Germinal center (tissue), 1 donor: ENCODE measurements at places on chromosomes 7 and 10.

DNA sequence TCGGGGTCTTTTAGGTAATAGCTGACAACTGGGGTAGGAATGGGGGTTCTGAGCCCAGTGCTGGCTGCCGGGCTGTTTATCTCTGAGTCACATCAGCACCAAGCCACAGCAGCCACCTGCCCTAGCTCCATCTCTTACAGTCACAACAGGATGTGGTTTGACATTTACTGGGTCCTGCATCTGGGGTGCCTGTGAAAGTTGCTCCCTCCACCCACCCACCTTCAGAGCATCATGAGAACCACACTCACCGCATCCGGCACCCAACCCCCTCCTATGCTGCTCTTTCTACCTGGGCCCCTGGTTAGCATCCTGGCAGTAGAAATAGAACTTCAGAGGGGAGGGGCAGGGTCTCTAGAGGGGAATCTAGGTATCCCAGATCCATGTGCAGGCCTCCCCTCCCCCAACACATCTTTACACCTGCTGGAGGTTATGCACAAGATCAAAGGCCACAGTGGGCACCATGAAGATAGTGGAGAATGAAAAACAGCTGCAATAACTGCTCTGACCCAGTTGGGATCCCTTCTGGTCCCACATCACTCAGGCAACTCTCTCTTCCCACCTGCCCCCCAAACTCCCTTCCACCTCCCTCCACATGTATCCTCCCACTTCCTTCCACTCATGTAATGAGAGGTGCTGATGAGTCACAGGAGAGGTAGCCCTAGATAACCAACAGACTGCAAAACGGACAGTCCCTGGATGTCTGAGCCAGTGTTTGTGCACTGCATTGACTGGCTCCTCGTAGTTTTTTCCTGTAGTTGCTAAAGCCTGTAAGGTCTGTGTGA is 38.2 kb downstream of the PRSS2 start:
- DNase-seq: peak; percentile 82

DNA sequence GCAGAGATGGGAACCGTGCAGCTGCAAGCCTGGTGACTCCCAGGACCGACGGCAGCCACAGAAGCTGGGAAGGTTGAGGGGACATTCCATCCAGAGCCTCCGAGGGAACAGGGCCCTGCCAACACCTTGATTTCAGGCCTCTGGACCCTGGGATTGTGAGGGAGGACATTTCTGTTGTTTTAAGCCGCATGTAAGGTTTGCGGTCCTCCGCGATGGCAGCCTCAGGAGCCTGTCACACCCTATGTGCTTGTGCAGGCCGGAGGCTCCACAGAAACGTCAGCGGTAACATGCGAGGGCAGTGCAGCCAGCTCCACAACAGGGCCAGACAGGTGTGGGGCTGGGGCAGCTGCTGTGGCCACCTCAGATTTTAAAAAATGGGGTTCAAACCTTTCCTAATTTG is 144.7 kb upstream of the SHH start:
- DNase-seq: no peak

DNA sequence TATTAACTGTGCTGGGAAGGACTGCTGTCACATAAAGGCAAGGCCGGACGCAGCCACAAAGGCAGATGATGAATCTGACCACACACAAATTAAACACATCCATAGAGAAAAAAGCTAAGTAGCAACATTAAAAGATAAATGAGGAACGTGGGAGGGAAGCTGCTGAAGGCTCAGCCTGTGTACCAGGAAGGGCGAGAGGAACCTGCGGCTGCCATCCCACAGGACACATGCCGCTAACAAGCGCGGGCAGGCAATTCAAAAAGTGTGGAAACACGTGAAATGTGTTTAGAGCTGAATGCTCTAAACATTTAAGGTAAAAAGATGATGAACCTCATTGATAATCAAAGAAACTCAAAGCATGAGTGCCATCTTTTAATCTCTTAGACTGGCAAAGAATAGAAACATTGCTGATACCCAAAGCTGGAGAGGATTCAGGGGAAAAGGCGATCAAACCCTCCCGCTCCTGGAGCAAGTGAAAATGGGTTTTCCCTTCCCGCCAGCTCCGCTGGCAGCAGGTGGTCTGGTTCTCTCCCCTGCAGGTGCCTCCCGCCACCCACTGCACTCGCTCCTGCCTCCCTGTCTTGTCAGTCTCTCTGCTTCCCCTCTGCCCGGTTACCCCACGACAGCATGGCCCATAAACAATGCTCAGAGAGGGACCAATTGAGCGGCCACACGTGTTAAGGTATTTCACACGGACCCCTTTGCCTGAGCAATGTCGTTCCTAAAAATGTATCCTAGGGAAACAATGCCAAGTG is 4.2 kb downstream of the STK32C start:
- no peak for DNase-seq

DNA sequence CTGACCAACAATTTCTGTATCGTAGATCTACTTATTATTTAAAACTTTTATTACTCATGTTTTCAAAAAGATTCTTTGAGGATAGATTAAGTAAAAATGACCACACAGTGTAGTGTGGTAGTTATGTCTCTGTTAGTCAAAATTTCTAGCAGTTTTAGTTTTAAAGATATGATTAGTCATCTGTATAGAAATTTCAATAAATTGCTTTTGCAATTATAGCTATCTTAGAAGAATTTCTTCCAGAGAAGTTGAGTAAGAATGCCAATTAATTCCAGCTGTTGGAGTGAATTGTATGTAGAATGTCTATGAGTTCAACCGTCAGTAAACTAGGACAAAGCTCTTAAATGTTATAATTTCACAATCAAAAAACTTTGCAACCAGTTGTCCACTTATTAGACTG is 229.7 kb downstream of the CDK14 start:
- no peak for DNase-seq

- no peak for DNase-seq
Measured at GRCh38 chr7:105245398-105246114, 143.2 kb downstream of the SRPK2 start.

DNA sequence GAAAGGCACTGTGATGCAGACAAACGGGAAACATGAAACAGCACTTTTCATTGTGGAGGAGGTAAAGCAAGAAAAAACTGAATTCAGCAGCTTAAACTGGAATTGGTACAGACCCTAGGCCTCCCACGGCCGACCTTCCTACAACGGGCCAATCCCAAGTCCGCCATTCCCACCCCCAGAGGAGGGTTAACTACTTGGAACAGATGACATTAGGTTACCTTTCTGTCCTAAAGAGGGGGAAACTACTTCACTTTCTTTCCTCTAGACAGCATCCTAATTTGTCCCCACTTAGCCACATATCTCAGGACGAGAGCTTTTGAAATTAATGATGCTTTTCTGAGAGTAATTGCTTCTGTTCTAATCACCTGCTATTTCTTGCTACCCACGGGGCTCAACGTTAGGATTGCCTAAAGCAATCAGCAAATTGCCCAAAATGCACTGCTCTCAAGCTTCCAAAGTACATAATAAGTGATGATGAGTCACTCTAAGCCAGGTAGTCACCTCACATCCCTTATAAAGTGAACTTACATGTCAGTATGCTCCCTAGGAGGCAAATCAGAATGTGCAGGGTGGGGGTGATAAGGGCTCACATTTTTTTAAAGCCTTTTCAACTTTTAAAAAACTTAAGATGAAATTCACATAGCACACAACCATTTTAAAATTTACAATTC is 36.7 kb downstream of the LSM5 start:
- no peak for DNase-seq

DNA sequence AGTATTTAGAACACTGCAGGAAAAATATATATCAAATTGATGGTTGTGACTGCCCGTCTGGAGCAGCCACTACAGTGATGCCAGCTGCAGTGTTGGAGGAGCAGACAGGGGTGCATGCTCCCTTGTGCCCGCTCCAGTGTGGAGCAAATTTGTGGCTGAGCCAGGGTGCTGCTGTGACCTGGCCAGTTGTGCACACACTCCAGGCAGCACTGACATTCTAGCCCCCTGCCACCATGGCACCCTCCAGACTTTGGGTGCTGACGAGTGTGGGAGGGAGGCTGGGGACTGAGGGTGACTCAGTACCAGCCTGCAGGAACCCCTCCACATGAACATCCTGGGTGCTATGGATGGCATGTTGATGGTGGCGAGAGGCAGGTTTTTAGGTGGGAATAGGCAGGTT is 160.0 kb upstream of the PCDH15 start:
- DNase-seq: no peak

DNA sequence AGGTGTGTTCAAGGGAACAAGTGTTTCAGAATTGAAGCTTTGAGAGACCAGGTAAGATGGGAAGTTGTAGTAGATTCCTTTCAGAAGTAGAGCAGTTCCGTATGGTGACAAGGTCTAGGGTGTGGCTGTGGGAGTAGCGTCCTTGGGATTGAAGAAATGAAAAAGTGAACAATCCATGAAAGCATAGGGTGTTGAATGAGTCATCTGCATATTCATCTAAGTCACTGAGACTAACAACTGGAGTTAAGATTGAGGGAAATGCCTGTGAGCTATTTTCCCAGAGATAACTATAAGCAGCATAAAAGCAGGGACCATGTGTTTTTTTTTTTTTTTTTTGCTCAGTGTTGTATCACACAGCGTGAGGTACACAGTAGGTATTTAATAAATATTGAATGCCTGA is 134.8 kb downstream of the PHTF2 start:
- no peak for DNase-seq

- no peak for DNase-seq
Measured at GRCh38 chr7:130363026-130363847, 17.1 kb upstream of the CPA1 start.

DNA sequence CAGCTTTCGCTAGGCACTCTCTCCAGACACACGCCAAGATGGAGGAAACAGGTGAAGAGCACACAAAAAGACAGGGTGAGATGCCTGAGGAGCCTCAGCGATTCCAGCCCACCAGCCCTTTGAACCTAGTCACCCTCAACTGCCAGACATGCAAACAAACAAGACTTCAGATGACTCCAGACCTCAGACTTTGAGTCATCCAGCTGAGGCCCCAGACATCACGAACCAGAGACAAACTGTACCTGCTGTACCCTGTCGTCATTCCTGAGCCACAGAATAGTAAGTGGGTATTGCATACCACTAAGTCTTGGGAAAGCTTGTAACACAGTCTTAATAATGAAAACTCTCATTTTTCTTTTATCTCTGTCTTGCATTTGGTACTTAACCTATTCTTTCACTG is 126.6 kb upstream of the LSM8 start:
- DNase-seq: no peak

DNA sequence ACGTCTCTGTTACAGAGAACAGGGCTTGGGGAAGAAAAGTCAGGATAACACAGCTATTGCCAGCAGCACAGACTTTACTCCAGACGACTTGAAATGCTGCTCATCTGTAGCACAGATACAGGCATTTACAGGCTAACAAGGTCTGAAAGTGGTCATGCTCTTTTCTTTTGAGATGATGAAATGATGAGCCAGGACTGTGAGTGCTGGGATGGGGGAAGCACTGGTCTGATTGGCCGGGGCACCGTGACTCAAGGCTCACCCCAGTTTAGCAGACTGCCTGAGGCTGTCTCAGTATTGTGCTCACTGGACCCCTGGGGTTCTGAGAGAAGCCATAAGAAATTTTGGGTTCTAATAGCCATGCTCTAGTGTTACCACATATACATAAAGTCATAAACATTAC is 12.4 kb downstream of the SMKR1 start:
- no peak for DNase-seq

DNA sequence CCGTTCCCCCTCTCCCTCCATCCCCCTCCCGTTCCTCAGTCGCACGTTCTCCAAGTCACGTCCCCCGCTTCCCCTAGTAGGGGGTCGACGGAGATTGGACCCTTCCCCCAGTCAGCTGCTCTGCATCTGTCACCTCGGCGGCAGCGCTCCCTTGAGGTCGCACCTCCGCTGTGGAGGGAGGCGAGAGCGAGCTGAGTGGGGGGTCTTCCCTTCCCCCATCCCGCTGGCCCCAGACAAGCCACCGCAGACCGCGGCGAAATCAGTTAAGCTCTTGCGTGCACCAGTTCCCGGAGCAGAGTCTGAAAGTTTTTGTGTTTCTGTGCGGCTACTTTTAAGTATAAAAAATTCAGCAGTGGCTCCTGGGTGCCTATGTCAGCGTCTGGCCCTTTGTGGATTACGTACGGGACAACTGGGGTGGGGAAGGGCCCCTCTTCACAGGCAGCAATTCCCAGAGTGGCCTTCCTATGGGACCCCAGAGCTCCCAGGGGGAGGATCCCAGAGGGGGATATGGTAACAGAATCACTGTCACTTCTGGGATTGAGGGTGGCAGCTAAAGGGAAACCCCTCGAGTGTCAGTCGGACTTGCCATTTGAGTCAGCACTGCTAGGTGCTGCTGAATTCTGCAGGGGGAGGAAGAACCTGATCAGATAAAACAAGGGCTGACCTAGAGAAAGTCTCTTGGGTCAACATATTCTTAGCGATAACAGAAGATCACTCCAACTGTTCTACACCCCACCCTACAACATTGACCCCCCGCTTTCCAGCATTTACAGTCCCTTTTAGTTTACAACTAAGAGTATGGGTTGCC is 12.5 kb upstream of the DDIT4 start:
- peak; percentile 55 for DNase-seq

DNA sequence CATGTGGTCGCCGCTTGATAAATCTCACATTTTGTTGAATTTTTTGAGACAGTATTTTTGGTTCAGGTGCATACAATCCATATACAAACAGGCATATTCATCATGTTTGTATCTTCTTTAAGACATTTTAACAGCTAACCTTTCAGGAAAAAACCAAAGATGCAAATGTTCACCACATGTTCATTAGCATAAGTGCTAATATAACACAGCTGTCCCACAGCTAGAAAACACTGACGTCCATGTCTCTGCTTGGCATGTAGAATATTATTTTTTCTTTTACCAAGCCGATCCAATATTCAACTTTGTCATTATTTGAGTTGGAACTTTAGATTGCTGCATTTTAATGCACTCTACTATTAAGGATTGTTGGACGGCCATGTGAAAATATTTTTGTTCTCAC is 31.2 kb downstream of the BMPER start:
- no peak for DNase-seq

- no peak for DNase-seq
Measured at GRCh38 chr10:79072994-79073645, 4.4 kb downstream of the ZMIZ1 start.
